GM13977 (cell line): ENCODE measurements at places on chromosomes 1 and 21.

- DNase-seq: no peak
Observed at GRCh38 chr1:84073266-84073665, 70.8 kb upstream of the PRKACB start.

- DNase-seq: no peak
Observed at GRCh38 chr1:216450227-216450626, 27.0 kb upstream of the USH2A start.

GRCh38 chr1:1920608-1921458, 1.8 kb upstream of the TMEM52 start:
- no peak for DNase-seq

- DNase-seq: no peak
Observed at GRCh38 chr1:211529453-211529852, 37.5 kb upstream of the RD3 start.

DNA sequence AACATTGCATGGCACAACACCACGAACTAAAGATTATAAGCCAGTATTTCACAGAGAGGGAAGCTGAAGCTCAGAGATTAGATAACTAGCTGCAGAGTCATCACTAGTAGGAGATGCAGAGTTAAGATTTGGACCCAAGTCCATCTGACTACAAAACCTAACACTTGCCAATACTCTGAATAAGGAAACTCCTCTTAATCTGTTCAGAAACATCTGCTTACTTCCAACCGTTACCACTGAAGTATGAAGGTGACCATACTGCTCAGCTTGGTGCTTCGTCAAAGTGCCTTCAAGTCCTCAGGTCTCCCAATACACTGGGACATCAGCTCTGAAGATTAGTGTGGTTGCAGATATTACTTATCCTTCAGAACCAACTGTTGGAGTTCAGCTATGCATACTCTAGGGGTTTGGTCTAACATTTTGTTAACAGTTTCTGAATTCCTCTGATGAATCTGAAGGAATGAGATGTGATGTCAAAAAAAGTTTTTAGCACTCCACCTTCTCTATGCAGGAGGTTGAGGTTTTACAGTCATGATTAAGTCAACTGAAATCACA, 179.6 kb downstream of the TPR start:
- no peak for DNase-seq
